ENCODE measurements at places on chromosomes 13 and 19.

DNA sequence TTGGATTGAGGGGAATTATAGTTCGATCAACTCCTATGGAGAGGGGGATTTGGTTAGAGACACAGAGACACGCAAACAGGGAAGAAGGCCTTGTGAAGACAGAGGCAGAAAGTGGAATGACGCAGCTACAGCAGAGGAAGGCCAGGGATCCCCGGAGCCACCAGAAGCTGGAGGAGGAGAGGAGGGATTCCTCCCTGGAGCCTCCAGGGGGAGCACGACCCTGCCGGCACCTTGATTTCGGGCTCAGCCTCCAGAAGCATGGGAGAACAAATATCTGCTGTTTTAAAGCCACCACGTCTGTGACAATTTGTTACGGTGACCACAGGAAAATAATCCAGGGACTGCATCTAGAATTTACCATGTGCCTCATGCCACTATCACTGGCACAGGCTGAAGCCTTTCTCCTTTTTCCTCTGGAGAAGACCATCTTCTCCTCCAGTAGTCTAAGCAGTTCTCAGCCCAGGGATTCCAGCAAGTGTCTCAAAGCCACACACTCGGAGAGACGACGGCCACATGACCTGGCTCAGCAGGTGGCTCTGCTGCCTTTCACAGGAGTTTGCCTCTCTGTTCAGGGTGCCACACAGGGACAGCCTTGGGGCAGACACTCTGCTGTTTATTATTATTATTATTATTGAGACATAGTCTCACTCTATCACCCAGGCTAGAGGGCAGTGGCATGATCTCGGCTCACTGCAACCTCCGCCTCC lies 39.9 kb upstream of the CCNE1 start:
- peak; percentile 28 for DNase-seq

GRCh38 chr19:40755248-40755624 lies 4.2 kb downstream of the SNRPA start:
- no peak for DNase-seq

DNA sequence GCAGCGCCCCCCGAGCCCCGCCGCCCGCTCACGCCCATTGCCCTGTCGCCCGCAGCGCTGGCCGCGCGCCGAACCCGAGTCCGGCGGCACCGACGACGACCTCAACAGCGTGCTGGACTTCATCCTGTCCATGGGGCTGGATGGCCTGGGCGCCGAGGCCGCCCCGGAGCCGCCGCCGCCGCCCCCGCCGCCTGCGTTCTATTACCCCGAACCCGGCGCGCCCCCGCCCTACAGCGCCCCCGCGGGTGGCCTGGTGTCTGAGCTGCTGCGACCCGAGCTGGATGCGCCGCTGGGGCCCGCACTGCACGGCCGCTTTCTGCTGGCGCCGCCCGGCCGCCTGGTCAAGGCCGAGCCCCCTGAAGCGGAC lies 518 bp downstream of the KLF2 start:
- no peak for DNase-seq

- no peak for DNase-seq
Measured at GRCh38 chr19:6103217-6103644, 7.1 kb downstream of the RFX2 start.

DNA sequence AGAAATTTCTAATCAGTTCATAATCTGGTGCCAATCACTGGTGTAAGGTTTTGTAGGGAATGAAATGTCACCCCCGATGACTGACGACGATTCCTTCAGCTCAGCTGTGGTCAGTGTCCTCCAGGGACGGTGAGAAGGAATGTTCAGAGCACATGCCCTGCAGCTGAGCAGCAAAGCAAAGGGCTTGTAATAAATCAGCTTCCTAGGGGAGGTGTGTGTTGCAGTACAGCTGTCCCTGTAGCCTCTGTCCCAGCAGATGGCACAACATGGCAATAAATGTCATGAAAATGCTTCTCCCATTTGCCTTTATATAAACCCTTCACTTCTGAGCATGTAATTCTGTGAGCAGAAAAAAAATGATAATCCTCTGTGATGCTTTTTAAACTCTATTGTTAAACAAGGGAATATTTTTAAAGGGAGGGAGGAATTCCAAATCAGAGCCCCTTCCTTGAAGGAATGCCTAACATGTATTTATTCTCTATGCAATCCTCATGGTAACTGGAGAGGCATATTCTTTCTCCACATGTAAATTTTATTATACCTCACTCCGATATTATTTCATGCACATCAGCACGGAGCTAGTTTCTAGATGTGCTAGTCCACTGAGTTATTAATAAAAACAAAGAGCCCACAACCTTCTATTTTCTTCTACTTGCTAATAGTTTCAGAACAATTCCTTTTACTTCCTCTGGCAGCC lies 102.5 kb downstream of the FAM216B start:
- no peak for DNase-seq

- DNase-seq = no peak
Measured at GRCh38 chr19:46478356-46478986, 7.1 kb upstream of the PNMA8A start.

Measured in GM19239 (cell line).